Retina (tissue), 1 donor: ENCODE measurements at places on chromosomes 6 and 20.

GRCh38 chr20:45751721-45752120, 29.6 kb downstream of the SPINT4 start:
- DNase-seq: no peak

DNA sequence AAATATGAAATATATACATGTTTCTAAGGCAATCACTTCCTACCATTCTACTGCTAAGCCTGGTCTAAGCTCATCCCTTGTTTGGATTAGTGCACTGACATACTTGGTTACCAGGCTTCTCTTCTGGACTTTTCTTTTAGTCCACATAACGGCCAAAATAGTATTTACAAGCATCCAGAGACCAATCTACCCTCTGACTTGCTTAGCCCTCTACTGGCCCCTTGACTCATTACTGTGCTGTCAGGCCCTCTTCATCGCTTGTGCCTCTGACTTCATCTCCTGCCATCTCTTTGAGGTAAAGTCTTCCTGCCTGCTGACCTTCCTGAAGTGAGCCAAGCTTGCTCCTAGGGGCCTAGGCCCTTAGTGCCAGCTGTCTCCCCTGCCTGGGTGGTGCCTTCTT, 35.1 kb downstream of the TULP4 start:
- DNase-seq: no peak

DNA sequence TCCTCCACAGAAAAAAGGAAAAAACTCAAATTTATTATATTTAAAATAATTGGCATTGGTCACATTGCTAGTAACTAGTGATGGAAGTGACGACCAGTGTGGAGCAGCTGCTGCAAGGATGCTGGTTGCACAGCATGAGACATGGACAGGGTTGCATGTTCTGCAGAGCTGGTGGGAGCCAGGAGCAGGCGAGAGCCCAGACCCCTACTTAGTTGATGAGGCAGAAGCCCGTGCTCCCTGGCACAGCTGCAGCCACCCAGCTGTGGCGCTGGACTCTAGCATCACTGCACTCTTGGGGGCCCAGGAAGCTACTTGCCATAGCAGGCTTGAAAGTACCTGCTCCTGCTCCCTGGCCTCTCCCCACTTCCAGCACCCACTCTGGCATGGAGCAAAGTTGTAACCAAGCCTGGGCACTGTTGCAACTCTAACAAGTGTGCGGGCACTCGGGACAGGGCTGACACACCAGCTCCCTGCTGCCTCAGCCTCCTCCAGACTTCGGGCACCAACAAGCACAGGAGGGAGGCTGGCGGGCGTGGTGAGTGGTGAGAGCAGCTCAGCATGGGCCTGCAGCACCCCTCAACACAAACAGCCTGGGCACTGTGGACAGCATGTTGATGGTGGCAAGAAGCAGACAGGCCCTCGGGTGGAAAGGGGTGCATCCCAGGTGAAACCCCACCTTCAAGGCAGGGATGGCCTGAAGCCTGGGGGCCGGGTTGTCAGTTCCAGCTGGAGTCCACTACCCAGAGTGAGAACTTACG, 69.6 kb downstream of the EYS start:
- DNase-seq: no peak

- no peak for DNase-seq
Observed at GRCh38 chr6:136410201-136411024, 120.8 kb upstream of the BCLAF1 start.

- no peak for DNase-seq
Observed at GRCh38 chr20:35502352-35502751, 27.1 kb downstream of the C20orf173 start.

DNA sequence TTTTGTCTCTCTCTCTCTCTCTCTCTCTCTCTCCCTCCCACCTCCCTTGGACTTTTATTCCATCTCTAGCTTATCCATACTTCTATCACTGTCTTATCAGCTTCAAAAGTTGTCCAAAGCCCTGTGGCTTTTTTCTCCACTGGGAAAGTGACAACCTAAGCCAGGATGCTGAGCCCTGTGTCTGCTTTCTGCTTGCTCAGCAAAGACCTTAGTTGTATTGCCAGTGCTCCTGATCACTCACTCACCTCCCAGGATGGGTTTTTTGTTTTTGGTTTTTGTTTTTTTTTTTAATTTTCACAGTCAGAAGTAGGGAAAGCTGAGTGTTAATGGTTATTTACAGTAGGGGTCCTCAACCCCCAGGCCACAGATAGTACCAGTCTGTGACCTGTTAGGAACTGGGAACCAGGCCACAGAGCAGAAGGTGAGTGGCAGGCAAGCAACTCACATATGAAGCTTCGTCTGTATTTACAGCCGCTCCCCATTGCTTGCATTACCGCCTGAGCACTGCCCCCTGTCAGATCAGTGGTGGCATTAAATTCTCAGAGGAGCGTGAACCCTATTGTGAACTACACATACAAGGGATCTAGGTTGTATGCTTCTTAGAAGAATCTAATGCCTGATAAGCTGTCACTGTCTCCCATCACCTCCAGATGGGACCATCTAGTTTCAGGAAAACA, 125.0 kb upstream of the ID4 start:
- DNase-seq: no peak

GRCh38 chr20:46901638-46902037, 7.0 kb downstream of the EYA2 start:
- no peak for DNase-seq

- no peak for DNase-seq
Observed at GRCh38 chr6:14732844-14733757, 512.8 kb upstream of the JARID2 start.

DNA sequence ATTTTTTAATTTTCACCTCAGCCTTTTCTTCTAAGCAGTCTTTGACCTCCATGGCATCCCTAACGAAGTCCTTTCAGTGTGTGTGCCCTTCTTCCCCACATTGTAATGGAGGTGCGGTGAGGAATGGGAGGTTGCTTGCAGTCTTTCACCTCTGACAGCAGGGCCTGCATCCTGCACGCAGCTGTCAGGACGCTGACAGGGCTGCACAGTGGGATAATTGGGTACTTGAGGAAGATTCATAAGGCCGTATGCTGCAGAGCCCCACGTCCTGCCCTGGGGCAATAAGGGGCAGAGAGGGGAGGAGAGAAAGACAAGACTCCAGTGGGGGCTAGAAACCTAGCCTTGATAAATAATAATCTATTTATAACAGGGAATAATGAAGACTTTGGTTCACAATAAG, 184.7 kb downstream of the SAMD5 start:
- no peak for DNase-seq

- DNase-seq: no peak
Observed at GRCh38 chr6:13452346-13453117, 34.9 kb downstream of the GFOD1 start.

DNA sequence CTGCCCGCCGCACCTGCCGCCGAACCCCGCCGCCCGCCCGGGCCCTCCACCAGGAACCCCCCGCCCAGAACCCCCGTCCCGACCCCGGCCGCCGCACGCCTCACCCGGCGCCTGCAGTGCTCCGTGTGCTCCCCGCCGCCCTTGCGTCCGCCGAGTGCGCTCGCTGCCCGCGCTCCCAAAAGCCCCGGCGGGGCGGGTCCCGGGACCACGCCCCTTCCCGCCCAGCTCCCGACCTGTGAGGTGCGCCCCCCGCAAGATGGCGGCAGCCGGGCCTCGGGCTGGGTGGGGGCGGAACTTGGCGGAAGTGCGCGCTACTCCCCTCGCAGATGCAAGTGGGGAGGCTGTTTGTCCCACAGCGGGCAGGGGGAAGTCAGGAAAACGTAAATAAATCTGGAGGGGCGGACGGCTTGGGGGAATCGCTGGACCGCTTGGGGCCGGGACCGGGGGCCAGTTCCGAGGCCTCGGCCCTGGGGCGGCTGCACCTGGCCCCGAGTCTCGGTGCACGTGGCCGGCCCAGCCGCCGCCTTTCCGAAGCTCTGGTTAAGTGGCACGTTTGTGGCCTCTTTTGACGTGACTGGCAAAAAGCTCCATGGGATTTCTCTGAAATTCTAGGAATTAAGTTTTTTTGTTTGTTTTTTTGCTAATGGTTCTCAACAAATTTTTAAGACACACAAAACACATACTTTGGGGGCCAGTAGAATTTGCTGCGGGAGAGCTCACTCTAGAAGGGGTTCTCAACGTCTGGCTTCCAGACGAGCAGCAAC, at the start of gene EZR:
Gene EZR (minus strand): TSS at position 156 of the 764 bp plus-strand sequence. CDS start 1,275 bp downstream, outside the sequence.
- peak; percentile 71 for DNase-seq

DNA sequence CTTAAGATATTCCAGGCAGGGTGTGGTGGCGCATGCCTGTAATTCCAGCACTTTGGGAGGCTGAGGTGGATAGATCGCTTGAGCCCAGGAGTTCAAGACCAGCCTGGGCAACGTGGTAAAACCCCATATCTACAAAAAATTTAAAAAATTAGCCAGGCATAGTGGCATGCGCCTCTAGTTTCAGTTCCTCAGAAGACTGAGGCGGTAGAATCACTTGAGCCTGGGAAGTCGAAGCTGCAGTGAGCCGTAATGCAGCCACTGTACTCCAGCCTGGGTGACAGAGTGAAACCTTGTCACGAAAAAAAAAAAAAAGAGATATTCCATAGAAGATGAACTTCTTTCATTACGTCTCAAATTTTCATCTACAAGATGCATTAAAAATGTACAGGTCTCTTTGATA, 46.7 kb upstream of the ISM1 start:
- no peak for DNase-seq

- no peak for DNase-seq
Observed at GRCh38 chr6:16729183-16729691, 32.0 kb downstream of the ATXN1 start.

DNA sequence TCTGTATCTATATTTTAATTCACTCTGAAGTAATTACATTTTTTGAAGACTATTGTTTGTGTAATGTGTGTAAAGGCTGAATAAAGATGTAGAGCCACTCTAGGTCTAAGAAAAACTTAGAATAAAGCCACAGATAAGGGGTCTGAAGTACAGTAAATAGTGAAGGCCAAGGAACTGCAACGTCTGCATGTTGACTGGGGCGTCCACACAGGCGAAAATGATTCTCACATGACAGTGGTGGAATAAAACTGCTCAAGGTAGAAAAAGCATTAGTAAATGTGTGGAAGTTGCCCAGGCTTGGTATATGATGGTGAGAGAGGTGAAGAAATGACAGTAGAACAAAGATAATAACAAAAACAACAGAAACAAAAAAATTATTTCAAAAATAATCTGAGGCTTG, 196.2 kb downstream of the KHDRBS2 start:
- DNase-seq: no peak

GRCh38 chr6:34447386-34447785, 18.5 kb upstream of the PACSIN1 start:
- DNase-seq: no peak

DNA sequence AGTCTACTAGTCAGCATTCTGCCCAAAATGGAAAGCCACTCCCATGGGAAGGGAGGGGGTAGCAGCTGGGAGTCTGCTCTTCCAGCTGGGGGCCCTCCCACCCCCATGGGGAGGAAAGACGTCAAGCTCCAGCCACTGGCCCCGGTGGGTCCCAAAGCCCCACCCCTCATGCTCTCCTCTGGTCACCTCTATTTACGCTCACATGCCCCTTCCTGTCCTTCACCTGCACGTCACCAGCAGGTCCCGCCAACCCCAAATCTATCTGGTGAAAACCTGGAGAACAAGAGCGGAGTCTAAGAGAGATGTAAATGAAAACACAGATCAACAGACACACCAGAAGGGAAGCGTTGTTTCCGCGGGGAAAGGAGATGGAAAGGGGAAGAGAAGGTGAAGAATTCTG, 30.0 kb upstream of the ZBP1 start:
- no peak for DNase-seq

GRCh38 chr20:53550280-53551187, 43.1 kb downstream of the ZNF217 start:
- no peak for DNase-seq

DNA sequence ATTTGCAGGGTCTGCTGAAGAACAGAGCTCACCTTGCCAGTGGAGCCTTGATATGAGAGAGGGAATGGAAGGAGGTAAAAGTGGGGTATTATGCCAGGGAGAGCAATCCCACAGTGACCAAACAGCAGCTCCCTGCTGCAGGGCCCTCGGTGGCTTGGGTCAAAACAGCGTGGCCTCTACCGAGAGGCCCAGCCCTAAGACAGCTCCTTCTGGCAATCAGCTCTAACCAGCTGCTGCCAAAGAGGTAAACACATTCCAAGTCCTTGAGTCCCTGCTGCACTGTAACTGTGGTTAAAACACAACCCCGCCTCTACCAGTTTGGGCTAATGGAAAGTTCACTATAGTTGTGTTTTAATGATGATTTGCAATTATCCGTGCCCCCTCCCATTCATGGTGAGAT, 1.4 kb upstream of the DAAM2 start:
- no peak for DNase-seq

- DNase-seq: no peak
Observed at GRCh38 chr6:13560651-13561044, 13.8 kb upstream of the SIRT5 start.

DNA sequence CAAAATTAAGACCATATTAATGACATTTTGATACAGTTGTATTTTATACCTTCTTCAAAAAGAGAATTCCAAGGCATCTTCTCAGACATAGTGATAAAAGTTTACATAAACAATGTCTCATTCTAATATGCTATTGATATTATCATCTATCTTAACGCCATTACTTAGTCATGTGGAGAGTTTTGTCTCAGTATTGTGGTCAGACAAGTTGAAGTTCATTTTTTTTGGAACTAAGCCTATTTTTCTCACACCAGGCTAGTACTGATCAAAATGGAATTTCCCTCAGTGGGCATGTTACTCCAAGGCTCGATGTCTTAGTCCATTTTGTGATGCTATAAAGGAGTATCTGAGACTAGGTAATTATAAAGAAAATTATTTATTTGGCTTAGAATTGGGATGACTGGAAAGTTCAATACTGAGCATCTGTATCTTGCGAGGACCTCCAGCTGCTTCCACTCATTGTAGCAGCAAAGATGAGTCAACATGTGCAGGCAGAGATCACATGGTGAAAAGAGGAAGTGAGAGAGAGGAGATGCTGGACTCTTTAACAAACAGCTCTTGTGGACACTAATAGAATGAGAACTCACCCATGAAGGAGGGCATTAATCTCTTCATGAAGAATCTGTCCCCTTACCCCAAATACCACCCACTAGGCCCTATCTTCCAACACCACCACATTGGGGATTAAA, 825.5 kb upstream of the MANEA start:
- DNase-seq: no peak

- no peak for DNase-seq
Observed at GRCh38 chr6:148239215-148239614, 103.4 kb upstream of the SASH1 start.

DNA sequence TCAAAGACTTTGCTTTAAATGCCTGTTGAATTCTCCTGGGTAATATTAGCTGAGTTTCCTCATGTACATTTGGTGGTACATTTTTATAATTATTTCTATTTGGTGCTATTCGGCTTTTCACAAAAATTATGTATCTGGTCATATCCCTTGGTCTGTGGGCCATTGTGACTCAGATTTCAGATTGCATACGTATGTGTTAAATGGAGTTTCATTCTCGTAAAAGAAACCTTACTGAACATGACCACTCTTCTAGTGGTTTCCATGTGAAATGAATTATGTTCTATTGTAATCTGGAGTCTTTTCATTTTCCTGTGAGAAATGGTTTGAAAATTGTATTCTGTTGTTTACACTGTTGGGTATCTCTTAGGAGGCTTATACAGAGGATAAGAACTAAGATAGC, 386.2 kb upstream of the FLRT3 start:
- no peak for DNase-seq

GRCh38 chr6:87945966-87946365, 101.7 kb upstream of the SPACA1 start:
- DNase-seq: peak; percentile 54
